ENCODE measurements at places on chromosomes 12 and 14.

GRCh38 chr14:102493585-102493984 lies 16.0 kb downstream of the ANKRD9 start:
- no peak for DNase-seq

- no peak for DNase-seq
These were observed 38.1 kb upstream of the LMNTD1 start for GRCh38 chr12:25591144-25591543.

- peak; percentile 69 for DNase-seq
These were observed 126.7 kb upstream of the CCDC196 start for GRCh38 chr14:66359500-66359899.

DNA sequence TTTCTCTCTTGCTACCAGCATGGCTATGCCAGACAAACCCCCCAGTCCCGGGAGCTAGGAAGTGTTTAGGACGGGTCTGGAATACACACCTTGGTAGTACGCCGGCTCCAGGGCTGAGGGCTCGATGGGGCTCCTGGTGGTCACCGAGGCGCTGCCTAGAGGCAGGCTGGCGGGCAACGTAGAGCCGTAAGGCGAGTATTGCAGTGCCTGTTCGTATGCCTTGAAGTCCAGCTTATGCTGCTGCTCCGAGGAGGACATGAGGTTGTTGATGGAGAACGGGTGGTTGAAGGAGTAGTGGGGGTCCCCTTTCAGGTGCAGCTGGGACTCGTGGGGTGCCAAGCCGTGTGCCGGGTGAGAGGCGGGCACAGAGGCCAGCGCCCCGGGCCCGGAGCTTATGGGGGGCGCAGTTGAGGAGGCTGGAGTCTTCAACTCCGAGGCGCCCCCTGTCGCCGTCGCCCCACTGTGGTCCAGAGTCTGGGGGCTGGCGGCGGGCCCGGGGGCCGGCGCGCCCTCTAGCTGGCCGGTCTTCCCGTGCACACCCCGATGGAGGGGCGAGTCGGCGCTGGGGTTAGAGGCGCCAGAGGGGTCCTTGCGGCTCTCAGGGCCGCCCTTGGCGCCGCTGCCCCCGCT lies 3.6 kb downstream of the FOXA1 start:
- peak; percentile 84 for DNase-seq

DNA sequence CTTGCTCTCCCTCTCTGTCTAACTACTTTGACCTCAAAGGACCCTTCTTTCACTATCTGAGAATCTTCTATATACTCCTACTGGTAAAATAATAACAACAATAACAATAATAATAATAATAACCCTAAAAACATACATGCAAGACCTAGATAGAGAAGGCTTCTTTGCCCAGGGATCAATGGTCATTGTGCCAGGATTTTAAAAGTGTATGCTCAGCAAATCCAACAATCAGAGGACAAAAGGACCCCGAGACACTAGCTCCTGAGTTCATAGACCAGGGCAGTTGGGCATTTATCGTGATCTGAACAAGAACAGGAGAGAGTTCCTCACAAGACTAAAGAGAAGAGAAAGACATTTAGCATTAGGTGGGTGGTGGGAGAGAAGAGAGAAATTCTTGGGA lies 358.5 kb downstream of the DAD1 start:
- no peak for DNase-seq

- DNase-seq, result no peak
These were observed 136.8 kb upstream of the TBX3 start for GRCh38 chr12:114820796-114821195.

GRCh38 chr14:77007975-77008421 lies 20.5 kb downstream of the IRF2BPL start:
- no peak for DNase-seq

- peak; percentile 1 for DNase-seq
These were observed 629 bp downstream of the PRDM4 start for GRCh38 chr12:107760207-107760808.

DNA sequence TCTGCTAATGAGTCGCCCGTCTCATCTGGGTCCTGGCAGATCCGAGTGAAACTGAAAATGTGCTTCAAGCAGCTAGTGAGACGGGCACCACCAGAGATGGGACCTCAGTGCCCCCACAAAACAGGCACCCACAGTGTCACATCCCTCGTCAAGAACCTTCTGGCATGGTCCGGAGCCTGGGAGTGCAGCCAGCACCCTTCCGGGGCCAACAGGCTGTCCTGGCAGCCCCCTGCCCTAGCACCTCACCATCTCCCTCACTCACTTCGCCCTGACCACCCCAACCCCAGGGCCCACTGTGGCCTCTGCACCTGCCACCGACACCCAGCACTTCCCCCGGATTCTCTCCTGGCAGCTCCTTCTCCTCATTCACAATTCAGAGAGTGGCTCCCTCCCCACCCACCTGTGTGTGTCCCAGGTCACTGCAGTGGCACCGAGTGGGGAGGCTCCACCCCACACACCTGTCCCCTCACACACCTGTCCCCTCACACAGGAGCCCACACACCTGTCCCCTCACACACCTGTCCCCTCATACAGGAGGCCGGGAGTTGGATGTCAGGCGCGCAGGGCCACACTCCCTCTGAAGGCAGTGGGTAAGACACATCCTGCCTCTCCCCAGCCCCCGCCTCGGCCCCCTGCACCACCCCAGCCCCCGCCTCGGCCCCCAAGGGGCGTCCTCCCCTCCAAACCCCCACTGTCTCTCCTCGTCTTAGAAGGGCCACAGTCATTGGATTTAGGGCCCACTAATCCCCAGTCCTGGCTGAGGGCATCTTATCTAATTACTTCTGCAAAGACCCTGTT lies 7.9 kb downstream of the GALNT9 start:
- DNase-seq, result no peak

DNA sequence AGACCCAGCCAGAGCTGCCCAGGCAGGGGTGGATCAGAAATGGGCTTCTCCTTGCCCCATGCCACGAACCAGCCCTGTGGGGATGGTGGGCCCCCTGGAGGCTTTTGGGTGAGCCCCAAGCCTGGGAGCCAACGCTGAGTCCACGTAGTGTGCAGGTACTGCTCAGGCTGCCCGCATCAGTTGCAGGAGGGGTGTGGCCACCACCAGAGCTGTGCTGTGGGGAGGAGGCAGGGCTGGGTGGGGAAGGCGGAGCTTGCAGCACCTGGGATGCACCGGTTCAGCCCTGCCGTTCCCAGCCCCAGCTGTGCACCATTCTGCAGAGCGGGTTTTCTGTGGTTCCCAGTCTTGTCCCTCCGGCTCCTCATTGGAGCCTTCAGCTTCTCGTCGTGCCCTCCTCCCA lies 36.3 kb downstream of the IL31 start:
- no peak for DNase-seq

DNA sequence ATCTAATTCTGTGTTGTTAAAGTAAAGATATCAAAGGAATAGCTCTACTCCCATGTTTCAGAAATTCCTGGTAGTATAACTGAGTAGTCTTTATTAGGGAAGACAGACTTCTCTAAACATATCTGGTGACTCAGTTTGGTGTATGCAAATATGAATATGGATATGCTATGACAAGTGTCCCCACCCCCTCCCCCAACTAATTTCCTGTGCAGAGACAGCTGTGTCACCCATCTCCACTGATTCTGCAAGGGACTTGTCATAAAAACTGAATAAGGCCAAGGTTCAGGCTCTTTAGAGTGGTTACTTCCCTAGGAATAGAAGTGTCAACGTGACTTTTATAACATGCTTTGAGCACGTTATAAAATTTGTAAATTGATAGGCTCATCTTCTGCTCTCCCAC lies 429.1 kb downstream of the DAD1 start:
- no peak for DNase-seq

- DNase-seq, result no peak
These were observed 875.2 kb downstream of the FLRT2 start for GRCh38 chr14:86404989-86405649.

GRCh38 chr12:56040963-56041551 lies 661 bp upstream of the RPS26 start:
- no peak for DNase-seq

GRCh38 chr12:47419497-47419896 lies 286.3 kb downstream of the RPAP3 start:
- DNase-seq, result no peak

DNA sequence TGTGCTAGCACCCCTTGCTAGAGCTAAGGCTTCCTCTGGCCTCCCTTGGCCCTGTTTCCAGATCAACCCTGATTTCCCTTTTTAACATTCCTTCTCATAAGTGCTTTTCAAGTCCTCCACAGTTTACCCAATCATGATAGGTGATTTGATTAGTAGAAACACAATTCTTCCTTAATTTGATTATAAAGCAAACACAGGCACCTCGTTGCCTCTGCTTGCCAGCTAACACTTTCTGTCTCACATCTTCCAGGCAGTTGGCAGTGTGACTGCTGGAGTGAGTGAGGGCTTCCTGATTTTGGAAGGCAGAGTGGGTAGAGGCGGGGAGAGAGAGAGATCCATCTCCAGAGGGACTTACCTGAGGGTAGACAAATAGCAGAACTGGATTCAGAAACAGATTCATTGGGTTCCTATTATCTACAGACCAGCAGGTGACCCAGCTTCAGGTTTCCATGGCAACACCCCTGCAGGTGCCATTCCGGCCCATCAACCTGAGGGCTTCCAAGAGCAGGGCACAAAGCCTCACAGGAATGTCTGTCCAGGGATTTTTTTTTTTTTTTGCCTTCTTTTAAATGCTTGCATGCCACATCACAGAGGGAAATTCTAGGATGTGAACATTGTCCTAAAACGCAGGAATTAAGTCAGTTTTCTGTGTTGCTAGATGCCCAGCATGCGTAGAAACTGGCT lies 77.7 kb downstream of the PLXNC1 start:
- DNase-seq, result no peak

DNA sequence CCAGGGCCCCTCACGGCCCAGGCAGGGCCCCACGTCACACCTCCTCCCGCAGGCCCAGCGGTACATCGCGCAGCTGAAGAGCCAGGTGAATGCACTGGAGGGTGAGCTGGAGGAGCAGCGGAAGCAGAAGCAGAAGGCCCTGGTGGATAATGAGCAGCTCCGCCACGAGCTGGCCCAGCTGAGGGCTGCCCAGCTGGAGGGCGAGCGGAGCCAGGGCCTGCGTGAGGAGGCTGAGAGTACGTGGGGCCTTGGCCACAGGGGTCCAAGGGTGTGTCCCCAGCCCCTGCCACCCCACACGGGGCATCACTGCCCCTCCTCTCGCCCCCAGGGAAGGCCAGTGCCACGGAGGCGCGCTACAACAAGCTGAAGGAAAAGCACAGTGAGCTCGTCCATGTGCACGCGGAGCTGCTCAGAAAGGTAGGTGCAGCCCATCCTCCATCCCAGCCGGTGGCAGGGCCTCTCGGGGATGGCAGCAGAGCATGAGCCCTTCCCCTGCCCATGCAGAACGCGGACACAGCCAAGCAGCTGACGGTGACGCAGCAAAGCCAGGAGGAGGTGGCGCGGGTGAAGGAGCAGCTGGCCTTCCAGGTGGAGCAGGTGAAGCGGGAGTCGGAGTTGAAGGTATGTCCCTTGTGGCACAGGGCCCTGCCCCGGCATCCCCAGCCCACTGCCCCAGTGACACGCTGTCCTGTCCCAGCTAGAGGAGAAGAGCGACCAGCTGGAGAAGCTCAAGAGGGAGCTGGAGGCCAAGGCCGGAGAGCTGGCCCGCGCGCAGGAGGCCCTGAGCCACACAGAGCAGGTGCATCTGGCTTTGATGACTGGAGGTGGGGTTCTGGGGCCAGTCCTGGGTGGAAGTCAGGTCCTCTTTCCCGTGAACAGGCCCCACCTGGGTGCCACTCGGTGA lies 20.9 kb downstream of the HIP1R start:
- DNase-seq, result no peak

DNA sequence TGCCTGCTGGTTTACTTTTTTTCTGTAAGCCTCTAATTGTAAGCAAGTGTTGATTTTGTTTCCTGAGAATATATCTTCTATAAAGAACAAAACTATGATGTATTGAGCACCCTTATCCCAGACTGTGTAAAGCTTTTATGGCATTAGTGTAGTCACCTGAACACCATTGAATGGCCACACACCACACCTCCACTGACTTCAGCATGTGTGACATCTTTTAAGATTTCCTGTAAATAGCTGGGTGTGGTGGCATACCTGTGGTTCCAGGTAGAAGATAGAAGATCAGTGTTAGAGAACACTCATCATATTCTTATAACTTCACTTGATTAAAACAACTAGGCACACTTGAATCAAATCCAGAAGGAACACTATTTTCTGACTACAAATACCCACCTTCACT lies 51.3 kb downstream of the WBP11 start:
- DNase-seq, result no peak

DNA sequence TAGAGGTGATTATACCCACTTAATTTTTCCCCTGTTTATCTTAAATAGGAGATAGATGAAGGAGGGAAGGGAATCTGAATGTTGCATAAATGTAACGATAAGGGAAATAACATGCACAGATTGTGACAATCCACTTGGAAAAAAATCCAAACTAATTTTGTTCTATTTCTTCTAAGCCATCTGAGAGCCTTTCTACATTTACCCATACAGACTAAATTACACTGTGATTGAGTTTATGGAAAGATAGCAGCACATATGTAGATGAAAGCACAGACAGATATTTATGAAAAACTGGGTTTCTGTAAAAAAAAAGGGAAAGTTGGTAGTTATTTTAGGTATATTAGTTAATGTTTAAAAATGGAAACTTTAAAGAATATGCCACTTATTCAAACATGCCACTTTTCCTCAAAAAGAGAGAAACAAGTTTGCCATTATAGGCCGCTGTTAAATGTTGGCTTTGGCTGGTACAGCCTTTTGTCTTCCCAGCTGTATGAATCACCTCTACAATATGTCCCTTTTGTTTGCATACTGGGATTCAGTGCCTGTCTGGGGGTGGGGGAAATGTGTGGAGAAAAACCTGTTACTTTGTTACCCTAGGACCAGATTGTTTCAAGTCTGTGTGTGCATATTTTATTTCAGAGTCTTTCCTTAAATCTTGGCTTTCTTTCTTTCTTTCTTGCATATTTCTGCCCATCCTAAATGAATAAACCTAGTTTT lies 470.2 kb upstream of the LMO3 start:
- peak; percentile 56 for DNase-seq

DNA sequence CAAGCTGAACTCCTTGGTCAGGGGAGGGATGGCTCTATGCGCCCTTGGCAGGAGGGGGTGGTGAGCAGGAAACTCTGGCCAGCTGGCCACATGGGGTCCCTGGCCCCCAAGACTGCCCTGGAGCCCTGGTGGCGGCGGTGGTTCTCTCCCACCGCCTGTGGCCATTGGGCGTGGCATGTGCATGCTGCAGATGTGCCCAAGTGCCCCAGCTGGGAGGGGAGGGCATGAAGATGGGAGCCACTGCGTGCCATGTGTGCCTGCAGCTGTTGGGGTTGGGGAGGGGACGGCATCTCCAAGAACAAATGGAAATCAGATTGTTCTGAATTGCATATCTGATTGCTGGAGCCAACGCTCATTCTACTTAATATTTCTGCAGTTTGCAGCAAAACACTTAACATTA lies 115.7 kb upstream of the IGF1 start:
- DNase-seq, result no peak

- peak; percentile 35 for DNase-seq
These were observed 9.8 kb downstream of the CPNE6 start for GRCh38 chr14:24080888-24081738.

Measured in NCI-H1092 (cell line).